ENCODE measurements at places on chromosomes 13 and 19.

DNA sequence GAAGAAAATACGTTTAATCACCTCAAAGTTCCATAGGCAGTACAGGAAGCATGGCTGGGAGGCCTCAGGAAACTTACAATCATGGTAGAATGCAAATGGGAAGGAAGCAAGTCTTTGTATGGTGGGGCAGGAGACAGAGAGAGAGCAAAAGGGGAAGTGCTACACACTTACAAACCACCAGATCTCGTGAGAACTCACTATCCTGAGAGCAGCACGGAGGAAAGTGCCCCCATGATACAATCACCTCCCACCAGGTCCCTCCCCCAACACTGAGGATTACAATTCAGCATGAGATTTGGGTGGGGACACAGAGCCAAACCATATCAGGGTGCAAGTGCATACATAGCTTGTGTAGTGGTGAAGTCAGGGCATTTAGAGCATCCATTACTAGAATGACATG is 92.3 kb upstream of the ANKRD10 start:
- DNase-seq = no peak

DNA sequence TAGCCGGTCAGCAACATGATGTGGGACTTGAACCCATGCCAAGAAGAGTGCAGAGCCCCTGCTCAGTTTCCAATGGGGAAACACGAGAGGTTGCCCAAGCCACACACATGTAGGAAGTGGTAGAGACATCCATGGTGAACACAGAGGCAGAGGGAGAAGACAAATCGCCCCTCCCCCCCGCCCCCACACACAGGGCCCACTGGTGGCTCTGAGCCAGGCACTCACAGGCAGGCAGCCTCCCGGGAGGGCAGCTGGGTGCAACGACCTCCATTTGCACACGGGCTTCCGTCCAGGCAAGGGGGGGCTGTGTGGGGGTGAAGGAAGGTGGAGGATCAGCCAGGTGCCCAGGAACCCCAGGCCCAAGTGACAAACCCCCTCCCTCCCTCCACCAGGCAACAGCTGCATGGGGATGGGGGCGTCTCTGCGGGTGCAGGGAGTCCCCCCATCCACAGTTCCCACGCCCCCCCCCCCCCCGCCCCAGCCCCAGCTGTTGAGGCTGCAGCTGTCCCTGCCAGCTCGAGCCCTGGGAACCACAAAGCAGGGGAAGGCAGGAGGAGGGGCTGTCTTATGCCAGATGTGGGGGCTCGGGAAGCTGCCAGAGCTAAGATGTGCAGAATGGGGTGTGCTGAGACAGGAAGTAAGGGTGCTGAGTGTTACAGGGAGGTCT is 3.4 kb downstream of the NOTCH3 start:
- no peak for DNase-seq

DNA sequence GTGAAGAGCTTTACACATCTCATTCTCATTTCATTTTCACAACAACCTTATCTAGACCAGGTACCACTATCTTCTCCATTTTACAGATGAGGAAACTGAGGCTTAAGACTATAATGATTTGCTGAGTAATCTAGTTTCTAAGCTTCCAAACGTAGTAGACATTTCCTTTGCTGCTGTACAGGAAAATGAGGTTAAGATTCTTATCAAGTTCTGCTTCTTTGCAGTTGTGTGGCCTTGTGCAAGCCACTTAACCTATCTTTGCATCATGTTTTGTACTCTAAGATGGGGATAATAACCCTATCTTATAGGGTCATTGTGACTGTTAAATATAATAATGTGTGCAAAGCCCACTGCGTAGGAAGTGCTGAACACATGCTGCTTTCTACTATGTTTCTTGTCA is 307.9 kb downstream of the HS6ST3 start:
- DNase-seq = no peak

GRCh38 chr13:98845742-98846141 is 93.3 kb upstream of the SLC15A1 start:
- no peak for DNase-seq
